Left renal cortex interstitium (tissue), 4 donors: ENCODE measurements at places on chromosomes 2 and 18.

DNA sequence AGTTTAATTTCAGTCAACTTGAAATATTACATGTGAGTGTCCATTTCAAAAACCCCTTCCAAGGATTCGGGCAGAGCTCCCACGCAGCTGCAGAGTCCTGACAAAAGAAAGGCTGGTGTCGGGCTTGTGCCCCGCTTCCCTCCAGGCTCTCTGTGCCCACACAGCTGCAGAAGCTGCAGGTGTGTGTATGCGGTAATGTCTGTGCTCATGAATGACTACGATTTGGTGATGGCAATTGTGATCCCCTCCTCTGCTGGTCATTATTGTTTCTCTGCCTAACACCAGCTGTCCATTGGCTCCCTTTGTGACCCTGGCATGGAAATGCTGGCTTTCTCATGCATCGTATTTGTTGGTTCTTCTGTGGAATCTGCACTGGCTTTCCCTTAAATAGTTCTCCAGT lies 224.8 kb downstream of the NUP35 start:
- DNase-seq, result no peak

GRCh38 chr2:215614296-215614695 lies 178.4 kb upstream of the FN1 start:
- no peak for DNase-seq

DNA sequence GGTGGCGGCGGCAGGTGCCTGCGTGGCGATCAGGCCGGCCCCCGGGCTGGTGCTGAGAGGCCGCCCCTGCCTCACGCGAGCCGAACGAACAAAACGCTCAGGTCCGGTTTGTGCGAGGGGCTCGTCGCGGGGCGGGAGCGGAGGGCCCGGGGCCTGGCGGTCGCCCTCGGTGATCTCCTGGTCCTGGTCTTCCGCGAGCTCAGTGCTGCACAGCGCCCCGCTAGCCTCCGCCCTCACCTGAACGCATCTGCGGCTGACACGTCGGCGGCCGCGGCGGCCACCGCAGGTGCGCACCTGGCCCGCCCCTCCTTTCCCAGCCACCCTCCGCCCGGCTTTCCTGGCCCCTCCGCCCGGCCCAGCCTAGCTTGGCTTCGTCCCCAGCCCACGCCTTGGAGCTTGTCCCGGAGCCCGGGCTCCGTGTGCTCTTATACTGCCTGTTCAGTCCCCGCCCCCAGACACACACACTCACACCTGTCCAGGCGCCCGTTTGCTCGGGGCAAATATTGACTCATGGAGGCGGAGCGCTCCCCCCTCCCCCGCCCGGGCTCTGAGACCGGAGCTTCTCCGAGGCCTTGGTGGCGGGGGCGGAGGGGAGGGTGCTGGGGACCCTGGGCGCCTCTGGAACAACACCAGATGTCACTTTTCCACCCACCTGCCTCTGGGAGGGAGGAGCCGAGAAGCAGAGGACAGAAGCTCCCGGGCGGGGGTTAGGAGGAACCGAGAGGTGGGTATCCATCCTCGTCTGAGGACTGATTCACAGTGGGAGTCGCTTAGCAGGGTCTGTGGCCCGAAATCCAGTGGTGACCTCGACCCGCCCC lies 8.6 kb upstream of the CRYBA2 start:
- no peak for DNase-seq

GRCh38 chr2:67999332-67999731 lies 63.5 kb downstream of the C1D start:
- no peak for DNase-seq

- DNase-seq, result no peak
These were observed 21.4 kb upstream of the C1QL2 start for GRCh38 chr2:119179991-119180390.

DNA sequence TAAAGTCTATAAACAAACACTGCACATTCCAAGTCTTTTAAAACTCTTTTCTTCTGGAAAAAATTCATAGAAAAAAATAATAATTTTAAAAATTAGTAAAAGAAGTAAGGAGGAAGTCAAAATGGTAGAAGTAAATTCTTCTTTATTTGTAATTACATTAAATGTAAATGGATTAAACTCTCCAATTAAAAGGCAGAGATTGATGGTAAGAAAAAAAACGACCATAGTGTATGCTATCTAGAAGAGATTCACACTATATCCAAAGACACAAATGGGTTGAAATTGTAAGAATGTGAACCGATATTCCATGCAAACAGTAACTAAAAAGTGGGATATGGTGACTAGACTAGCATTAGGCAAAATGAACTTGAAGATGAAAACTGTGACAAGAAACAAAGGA lies 1196.1 kb upstream of the CDH2 start:
- no peak for DNase-seq
